ENCODE measurements at places on chromosomes 5 and 9.

- DNase-seq: no peak
Observed at GRCh38 chr5:137699336-137700281, 36.3 kb downstream of the KLHL3 start.

GRCh38 chr5:61098251-61098995 is 63.8 kb downstream of the SMIM15 start:
- no peak for DNase-seq

- DNase-seq: peak; percentile 3
Observed at GRCh38 chr9:93649610-93650261, 73.4 kb downstream of the PHF2 start.

DNA sequence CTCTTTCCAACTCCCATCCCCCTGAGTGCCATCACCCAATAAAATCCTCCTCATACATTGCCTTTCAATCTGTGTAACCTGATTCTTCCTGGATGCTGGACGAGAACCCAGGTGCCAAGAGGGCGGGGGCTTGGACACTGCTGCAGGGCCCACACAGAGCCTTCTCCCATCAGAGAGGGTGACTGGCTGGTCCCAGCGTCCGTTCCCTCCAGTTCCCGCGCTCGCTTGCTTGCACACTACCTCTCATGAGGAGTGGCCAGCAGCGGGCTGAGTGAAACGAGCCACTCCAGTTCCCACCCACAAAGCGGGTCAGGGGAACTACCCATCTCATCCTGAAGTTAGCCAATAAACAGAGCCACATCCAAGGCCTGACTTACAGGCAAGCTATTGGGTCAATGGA is 602.6 kb upstream of the ADAMTS16 start:
- no peak for DNase-seq

DNA sequence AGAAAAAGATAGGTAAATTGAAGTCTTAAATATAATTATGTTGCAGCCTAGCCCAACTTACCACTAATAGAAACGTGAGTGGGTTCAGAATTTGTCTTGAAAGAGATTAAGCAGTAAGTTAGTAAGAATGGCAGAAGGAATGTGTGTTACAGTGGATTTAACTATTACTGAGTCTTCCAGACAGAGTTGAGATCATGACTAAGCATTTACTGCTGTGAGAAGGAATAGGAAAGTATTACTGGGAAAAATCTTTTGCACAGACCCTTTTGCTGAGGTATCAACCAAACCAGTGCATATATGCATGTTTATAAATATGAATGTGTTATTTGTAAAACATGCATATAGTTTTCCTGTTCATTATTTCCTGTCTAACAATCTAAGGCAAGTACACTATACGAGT is 112.8 kb upstream of the EFNA5 start:
- no peak for DNase-seq

DNA sequence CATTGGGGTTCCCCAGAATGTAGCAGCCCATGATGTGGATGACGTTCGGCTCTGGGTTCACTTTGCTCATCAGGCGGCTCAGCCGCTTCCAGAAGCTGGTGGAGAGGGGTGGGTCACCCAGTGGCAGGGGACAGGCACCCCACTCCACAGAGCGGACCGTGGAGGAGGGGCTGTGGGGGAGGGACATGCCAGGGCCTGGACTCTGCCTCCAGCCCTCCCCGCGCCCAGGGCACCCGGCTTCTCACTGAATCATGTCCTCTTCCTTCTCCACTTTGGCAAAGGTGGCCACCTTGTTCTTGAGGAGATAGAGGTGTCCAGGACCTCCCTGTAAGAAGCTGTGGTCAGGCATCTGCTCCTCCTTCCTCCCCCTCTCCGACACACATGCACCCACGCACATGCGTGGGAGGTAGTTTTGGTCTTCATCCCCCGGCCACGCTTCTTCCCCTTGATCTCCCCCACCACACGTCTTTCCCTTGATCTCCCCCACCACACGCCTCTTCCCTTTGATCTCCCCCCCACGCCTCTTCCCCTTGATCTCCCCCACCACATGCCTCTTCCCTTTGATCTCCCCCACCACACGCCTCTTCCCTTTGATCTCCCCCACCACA is 8.9 kb upstream of the ENTPD8 start:
- DNase-seq: peak; percentile 7

DNA sequence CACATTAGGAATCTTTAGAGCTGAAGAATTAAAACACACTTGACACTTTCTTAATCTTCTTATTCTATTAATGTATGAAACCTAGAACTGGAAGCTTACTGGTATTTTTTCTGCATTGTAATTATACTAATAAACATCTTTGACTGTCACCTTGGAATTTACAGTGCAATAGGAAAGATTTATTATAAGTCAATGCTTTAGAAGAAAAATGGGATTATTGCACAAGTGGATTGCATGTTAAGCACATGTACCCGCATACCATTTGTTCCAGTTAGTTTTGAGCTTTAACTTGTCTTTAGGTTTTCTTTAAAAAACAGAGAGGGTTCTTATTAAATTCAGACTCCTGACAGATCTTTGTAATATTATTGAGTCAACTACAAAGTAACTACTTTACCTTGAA is 278.5 kb downstream of the CCDC171 start:
- DNase-seq: no peak

GRCh38 chr5:107269256-107269655 is 401.5 kb downstream of the EFNA5 start:
- DNase-seq: no peak

DNA sequence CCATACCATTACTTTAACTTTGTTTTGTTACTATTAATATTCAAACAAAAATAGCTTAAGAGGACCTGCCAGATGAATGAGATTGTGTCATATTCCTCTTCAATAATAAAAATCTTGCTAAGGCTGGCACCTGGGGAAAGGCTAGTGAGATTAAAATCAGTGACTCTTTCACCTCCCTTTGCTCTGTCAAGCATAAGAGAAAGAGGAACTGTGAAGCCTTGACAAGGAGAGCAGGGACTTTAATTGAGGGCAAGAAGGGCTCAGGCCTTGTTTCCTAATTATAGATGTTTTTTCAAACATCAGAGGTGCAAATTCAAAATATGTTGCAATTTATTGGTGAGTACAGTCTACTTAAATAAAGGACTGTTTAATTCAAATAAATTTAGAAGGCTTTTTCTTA is 91.7 kb downstream of the SPATA31D1 start:
- DNase-seq: no peak

DNA sequence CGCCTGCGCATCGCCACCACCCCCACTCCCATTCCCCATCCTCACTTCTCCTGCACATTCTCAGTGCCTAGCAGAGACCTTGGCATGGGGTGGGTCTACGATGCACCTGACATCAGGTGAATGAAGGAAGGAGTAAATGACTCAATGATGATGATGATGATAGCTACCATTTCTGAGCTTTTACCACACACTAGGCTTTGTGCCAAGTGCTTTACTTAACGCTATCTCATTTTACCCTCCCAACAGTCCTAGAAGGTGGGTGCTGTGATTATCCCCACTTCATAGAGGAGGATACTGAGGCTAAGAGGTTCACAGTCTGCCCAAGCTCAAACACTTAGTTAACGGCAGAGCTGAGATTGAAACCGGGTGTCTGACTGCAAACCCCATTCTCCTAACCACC is 27.1 kb downstream of the CAMK2A start:
- DNase-seq: no peak

DNA sequence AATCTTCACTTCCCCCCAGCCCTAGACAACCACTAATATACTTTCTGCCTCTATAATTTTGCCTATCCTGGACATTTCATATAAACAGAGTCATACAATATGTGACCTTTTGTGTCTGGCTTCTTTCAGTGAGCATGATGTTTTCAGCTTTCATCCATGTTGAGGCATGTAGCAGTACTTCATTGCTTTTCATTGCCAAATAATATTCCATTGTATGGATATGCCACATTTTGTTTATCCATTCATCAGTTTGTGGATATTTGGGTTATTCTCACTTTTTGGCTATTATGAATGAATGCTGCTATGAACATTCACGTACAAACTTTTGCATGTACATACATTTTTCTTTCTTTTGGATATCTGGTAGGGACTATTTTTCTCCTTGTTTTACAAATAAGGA is 49.0 kb downstream of the WWC1 start:
- DNase-seq: no peak

- no peak for DNase-seq
Observed at GRCh38 chr9:99595796-99596195, 225.9 kb upstream of the NR4A3 start.

DNA sequence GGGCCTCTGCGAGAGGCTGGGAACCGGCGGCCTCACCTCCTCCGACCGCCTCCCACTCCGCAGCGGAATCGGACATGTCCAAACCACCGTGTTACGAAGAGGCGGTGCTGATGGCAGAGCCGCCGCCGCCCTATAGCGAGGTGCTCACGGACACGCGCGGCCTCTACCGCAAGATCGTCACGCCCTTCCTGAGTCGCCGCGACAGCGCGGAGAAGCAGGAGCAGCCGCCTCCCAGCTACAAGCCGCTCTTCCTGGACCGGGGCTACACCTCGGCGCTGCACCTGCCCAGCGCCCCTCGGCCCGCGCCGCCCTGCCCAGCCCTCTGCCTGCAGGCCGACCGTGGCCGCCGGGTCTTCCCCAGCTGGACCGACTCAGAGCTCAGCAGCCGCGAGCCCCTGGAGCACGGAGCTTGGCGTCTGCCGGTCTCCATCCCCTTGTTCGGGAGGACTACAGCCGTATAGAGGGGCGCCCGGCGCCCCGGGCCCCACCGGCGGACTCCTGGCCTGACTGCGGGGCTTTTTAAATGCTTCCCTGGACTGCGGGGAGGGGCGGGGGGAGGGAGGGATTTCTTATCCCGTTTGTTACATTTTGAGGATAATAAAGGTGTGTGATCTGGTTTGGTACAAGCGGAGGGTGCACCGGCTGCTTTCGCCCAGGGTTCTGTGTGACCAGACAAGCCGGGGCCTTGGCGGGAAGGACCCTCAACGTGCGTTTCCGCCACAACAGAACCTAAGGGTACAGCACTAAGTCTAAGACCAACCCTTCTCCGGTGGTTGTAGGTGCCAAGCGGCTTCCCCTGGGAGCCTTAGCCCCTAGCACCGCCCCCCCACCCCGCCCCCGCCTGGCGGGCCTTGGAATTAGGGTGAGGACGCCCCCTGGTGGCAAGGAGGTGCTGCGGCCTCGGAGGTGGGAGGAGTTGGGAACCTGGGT is 9.3 kb downstream of the PRR7 start:
- peak; percentile 97 for DNase-seq

GRCh38 chr5:169421677-169422076 is 120.7 kb upstream of the SLIT3 start:
- DNase-seq: no peak
